ENCODE measurements at places on chromosomes 1 and 21.

- DNase-seq, result no peak
Observed at GRCh38 chr1:160144921-160145320, 6.5 kb upstream of the ATP1A4 start.

DNA sequence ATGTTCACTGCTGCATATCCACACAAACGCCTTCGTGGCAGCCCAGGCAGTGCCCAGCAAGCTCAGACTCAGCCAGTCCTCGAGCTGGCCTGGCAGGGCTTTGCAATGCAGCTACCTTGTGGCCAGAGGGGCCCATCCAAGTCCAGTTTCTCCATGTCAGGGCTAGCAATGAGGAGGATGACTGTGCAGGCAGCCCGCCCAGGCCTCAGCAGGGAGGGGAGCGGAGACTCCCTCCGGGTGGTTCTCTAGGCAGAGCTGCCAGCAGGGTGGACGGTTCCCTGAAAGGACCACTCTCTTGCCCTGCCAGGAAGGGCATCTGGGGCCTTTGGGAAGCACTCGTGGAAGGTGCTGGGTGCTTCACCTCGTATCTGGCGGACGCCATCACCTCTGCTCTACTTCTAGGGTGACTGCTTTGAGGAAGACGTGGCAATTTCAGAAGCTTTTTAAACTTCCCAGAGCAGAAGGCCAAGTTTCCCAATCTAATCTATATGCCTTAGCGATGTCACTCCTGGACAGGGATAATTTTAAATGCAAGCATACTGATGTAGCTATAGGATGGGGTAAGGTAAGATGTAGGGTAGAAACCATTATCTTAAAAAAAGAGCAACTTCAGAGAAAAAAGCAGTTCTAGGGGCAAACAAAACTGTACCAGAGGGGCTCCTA is 56.2 kb downstream of the RUNX1 start:
- no peak for DNase-seq

- no peak for DNase-seq
Observed at GRCh38 chr21:36526104-36526503, 46.2 kb upstream of the CLDN14 start.

DNA sequence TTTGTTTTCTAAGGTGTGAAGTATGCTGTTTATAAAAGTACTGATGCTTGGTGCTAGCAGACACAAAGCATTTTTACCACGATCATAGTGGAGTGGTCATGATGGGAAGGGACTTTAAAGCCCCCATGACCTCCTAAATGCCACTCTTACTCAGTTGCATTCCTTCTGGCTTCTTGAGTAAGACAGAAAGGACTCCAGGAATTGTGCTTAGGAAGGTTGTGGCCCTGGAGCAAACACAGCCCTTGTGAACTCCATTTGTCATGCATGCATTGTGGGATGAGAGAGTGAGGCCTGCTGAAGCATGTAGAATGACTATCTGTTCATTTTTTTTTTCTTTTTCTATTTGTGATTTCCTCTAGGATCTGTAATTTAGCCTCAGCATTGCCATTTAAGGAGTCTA is 34.2 kb downstream of the AK5 start:
- no peak for DNase-seq

GRCh38 chr1:168497376-168497950 is 46.3 kb downstream of the XCL2 start:
- DNase-seq, result no peak

DNA sequence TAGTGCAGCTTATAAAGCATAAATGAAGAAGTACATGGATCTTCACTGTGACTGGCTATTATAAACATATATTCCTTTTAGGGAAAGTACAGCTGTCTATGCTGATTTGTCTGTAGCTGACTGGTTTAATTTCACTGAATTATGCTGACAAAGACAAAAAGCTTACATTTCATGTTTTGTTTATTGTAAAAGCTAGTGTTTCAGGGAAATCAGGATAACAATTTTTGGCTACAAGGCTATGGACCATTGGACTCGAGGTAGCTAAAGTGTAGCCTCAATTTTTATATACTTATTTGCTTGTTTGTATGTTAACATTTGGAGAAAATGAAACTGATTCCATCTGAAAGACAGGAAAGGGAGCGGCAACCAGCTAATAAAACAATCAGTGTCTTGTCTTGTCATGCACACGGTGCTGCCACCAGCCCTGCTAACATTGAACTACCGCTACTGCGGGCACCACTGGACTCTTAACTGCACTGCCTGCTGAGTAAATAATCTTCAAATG is 480.2 kb downstream of the COL11A1 start:
- DNase-seq, result no peak

DNA sequence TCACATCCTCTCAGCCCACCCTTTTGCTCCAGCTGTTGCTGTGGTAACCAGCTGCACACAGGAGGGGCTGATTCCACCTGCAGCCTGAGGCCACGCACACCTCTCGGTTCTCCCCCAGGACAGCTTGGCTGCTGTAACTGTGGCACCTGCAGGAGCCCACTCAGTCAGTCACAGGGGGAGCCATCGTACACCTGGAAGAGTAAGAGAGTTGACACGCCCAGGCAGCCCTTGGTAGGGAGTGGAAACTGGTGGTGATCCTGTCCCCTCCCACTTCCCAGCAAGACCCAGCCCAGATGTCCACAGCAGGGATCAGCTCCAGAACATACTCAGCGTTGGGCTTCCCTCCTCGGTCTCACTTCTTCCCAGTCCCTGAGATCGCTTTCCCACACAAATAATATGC is 32.2 kb upstream of the BACE2 start:
- DNase-seq, result no peak

GRCh38 chr1:213003256-213003655 is 12.4 kb downstream of the ANGEL2 start:
- DNase-seq, result no peak

DNA sequence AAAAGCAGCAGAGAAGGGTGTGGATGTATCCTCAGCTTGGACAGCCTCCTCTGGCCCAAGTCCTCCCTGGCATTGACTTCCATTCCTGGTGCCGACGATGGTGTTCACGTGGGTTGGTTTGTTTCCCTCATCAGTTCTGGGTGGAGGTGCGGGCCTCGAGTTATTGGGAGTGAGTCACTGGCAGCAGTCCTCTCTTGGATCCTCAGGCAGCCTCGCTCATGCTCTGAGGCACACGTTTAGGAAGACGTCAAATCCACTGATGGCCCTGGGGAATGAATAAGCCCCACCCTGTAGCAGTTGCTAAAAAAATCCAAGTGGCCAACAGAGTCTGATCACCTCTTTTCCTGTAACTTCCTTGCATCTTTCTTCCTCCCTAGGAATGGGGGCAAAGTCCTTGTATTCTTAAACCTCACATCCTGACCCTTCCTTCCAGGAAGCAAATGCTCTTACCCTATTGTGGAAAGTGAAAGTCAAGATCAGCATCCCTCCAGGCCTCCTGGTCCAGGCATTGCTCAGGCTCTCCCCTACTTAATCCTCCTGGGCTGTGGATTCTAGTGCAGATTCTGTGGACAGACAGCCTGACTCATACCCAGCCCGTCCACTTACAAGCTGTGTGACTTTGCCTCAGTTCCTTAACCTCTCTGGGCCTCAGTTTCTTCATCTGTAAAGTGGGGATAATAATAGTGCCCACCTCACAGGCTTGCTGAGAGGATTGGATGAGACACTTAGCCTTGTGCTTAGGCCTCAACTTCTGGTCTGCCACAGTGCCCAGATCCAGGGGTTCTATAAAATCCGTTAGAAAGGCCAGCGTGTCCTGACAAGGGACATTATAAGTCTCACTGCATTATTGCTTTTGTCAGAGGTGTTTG is 111.1 kb downstream of the TLR5 start:
- DNase-seq, result no peak

GRCh38 chr1:8745749-8746390 is 71.6 kb downstream of the RERE start:
- DNase-seq, result no peak

- DNase-seq, result no peak
Observed at GRCh38 chr21:44019568-44019958, 7.5 kb downstream of the TRAPPC10 start.

Data from CD4-positive, alpha-beta T cell treated with Interleukin-12 subunit alpha and Interleukin-12 subunit beta, for 1 hour (primary cell).